Activated CD4-positive, alpha-beta memory T cell treated with anti-CD3 and anti-CD28 coated beads, Interleukin-2, amount 10 ng/mL, durations not matched to agents 7 days and 5 days (primary cell): ENCODE measurements at places on chromosomes 1 and 21.

DNA sequence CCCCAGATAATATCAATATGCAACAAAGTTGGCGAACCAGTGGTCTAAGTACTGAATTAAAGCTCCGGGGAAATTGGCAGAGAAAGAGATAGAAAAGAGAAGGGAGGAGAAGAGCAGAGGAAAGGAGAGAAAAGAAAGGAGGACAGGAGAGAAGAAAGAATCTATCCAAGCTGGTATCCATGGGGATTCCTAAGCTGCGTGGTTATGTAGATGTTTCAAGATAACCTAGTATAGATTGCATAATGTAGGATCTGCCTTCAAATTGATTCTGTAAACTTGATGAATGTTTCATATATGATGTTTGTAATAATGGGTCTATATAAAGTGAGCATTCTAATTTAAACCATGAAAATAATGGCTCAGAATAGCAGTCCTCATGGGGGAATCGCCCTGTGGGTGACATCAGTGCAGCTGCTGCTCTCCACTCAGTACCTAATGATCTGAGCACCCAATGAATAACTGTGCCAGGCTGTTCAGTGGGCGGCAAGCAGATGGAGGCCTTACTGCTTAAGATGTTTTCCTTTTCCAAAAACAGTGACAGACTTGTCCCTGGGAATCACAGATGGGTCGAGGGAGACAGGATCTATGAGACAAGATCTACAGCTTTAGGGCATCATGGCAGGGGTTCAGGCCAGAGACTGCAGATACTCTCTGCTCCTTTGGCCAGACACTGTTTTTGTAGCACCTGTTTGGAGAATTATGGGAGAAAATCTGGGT, 78.0 kb downstream of the LAMC2 start:
- no peak overlapping the region for H3K4me3 ChIP-seq
- H3K36me3 ChIP-seq: no peaks in the 10 kb centered on the region
- H3K4me1 ChIP-seq: no peaks in the 10 kb centered on the region
- DNase-seq: no peak
- no peak overlapping the region for H3K27ac ChIP-seq
- H3K27me3 ChIP-seq: peaks cover 34% of the 10 kb centered on the region

DNA sequence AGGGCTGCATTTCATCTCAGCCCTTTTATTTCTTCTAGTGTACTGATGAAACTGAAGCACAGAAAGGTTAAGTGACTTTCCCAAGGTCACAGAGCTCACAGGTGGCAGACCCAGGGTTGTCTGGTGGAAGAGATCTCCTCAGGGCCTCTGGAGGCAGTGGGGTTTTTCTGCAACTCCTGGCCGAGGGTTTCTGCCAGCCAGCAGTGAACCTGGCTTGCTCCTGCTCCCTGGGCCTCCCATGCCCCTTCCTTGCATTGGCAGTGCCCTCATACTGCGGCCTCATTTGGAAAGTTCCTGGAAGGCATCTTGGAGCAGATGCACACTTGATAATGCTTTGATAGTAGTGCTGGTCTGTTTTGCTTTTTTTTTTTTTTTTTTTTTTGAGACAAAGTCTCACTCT, 7.7 kb downstream of the GALNT2 start:
- DNase-seq: no peak
- no peak overlapping the region for H3K27ac ChIP-seq
- peaks cover 20% of the 10 kb centered on the region for H3K4me1 ChIP-seq

DNA sequence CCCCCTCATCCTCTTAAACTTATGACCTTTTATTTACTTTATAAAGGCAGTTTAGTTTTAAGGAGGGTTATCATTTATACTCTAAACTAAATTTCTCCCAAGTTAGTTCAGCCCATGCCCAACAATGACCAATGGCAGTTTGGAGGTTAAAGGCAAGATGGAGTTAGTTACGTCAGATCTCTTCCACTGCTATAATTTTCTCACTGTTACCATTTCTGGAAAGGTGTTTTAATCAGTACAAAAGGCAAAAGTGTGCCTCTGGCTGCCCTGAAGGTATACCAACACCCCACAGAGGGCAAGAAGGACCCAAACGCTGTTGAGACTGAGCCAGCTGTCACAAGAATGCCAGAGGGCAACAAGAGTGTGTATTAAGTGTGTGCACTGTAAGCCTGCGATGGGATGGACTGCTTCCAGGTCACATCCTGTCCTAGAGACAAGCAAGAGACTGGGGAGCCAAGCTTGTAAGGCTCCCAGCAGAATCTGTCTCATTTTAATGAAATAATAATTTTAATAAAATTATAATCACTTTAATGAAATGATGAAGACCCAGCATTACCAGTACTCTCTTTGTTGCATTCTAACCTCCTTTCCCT, 32.5 kb upstream of the FAM89A start:
- no peak for DNase-seq
- no peaks in the 10 kb centered on the region for H3K4me1 ChIP-seq
- H3K36me3 ChIP-seq: no peaks in the 10 kb centered on the region
- no peak overlapping the region for H3K4me3 ChIP-seq
- peaks cover 4% of the 10 kb centered on the region for H3K27me3 ChIP-seq

- H3K27ac ChIP-seq: no peak overlapping the region
- H3K4me1 ChIP-seq: peaks cover 12% of the 10 kb centered on the region
- H3K27me3 ChIP-seq: peaks cover 52% of the 10 kb centered on the region
- H3K36me3 ChIP-seq: peaks cover 5% of the 10 kb centered on the region
- no peak for DNase-seq
Measured at GRCh38 chr1:8023287-8023994, 2.7 kb downstream of the ERRFI1 start.

- no peak overlapping the region for H3K27ac ChIP-seq
- no peaks in the 10 kb centered on the region for H3K36me3 ChIP-seq
- DNase-seq: no peak
- peaks cover 9% of the 10 kb centered on the region for H3K4me1 ChIP-seq
- no peak overlapping the region for H3K4me3 ChIP-seq
- H3K27me3 ChIP-seq: no peaks in the 10 kb centered on the region
Measured at GRCh38 chr1:232558954-232559353, 71.0 kb downstream of the SIPA1L2 start.

- H3K27me3 ChIP-seq: no peaks in the 10 kb centered on the region
- no peak overlapping the region for H3K27ac ChIP-seq
- DNase-seq: peak; percentile 35
- H3K36me3 ChIP-seq: peaks cover 2% of the 10 kb centered on the region
Measured at GRCh38 chr1:193457676-193458075, 271.3 kb upstream of the B3GALT2 start.

DNA sequence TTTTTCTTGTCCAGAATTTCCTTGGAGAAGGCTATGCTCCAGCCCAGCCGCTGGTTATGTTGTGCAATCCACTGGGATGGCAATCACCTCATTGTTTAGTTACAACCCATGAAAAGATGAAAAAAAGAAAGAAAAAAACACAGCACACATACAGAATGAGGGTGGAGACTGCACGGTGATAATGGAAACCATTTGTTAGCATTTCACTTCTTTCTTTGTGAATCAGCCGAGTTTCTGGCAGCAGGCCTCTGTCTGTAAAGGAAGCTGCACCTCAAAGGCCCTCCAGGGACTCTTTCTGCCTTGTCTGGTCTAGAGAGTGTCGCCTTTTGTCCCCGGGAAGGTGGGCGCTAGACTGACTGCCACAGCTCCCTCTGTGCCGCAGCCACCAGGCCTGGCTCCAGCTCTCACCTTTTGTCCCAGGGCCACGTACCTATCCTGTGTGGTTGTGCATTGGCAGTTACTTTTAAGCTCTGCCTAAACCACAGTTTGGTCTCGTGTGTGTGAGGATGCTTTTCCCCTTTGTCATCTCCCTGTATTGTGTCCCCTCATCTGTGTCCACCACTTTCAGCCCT, 35.6 kb downstream of the NGF start:
- DNase-seq: no peak
- H3K27me3 ChIP-seq: peaks cover 13% of the 10 kb centered on the region
- no peaks in the 10 kb centered on the region for H3K4me1 ChIP-seq
- H3K4me3 ChIP-seq: no peak overlapping the region

GRCh38 chr1:92366040-92366395, 67.2 kb downstream of the RPAP2 start:
- peak overlapping the region; percentile 78 for H3K27ac ChIP-seq
- peaks cover 51% of the 10 kb centered on the region for H3K4me1 ChIP-seq
- H3K27me3 ChIP-seq: no peaks in the 10 kb centered on the region
- no peak overlapping the region for H3K4me3 ChIP-seq
- H3K36me3 ChIP-seq: peaks cover 47% of the 10 kb centered on the region

GRCh38 chr21:40658311-40658710, 188.6 kb downstream of the DSCAM start:
- H3K4me1 ChIP-seq: no peaks in the 10 kb centered on the region
- H3K36me3 ChIP-seq: no peaks in the 10 kb centered on the region
- no peak overlapping the region for H3K4me3 ChIP-seq
- H3K27me3 ChIP-seq: no peaks in the 10 kb centered on the region

DNA sequence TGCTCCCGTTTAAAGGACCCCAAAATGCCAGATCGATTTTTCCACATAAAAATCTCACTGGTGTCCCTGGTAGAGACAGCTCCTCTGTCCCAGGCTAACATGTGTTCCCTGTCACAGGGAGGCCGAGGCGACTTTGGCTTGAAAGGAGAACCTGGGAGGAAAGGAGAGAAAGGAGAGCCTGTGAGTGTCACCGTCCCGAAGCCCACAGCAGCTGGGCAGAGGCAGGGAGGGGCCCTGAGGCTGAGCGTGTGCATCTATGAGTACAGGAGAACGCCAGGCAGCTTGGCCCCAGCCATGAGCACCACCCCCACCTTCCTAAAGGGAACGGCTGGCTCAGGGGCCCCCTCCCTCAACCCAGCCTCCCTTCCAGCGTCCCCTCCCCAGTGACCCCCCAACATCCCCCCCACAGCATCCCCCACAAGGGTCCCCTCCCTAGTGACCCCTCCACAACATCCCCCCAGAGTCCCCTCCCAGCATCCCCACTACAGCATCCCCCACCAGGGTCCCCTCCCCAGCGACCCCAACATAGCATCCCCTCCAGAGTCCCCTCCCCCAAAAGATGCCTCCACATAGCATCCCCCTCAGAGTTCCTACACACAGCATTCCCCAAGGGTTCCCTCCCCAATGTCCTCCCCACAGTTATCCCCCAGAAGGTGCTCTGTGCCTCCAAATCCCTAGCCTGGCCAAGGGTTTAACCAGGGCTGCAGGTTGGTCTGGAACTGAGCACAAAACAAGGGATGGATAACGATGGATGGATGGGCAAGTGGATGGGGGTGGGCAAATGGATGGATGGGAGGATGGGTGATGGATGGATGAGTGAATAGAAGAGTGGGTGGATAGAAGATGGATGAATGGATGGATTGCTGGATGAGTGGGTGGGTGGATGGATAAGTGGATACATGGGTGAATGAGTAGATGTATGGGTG, 25.1 kb downstream of the COL6A2 start:
- H3K27ac ChIP-seq: no peak overlapping the region
- no peak for DNase-seq

DNA sequence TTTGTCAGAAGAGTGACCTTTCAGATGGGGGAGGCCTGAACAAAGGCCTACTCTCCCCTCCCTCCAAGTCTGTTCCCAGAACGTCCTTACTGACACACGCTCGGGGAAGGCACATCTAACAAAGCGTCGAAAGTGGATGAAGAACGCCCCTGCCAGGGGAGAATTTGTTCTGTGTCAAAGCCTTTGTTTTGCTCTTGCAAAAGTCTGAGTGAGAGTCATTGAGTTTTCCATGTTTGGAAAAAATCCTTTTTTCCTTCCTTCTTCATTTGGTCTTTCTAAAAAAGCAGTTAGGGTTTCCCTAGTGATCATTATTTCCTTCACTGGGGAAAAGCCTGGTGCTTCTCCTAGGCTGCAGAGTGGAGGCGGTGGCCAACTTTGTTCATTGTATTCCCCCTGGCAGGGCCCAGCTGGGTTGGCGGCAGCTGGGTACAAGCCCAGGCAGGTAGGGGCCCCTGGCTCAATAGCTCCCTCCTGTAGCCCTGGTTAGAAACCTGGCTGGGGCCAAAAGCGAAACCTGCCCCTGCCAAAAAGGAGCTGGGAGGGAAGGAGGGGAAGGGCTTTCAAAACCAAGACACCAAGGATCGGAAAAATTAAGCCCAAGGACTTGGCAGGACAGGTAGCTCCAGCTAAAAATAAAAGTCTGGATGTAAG, 81.1 kb downstream of the ITPKB start:
- no peak overlapping the region for H3K27ac ChIP-seq
- no peak for DNase-seq
- peaks cover 10% of the 10 kb centered on the region for H3K36me3 ChIP-seq
- no peaks in the 10 kb centered on the region for H3K27me3 ChIP-seq

GRCh38 chr21:16711757-16712156, 801.1 kb upstream of the CXADR start:
- H3K27me3 ChIP-seq: no peaks in the 10 kb centered on the region
- no peaks in the 10 kb centered on the region for H3K4me1 ChIP-seq
- H3K4me3 ChIP-seq: no peak overlapping the region
- no peaks in the 10 kb centered on the region for H3K36me3 ChIP-seq
- no peak for DNase-seq

GRCh38 chr1:69673321-69673720, 105.6 kb downstream of the LRRC7 start:
- H3K27ac ChIP-seq: no peak overlapping the region
- no peak overlapping the region for H3K4me3 ChIP-seq
- no peaks in the 10 kb centered on the region for H3K4me1 ChIP-seq

DNA sequence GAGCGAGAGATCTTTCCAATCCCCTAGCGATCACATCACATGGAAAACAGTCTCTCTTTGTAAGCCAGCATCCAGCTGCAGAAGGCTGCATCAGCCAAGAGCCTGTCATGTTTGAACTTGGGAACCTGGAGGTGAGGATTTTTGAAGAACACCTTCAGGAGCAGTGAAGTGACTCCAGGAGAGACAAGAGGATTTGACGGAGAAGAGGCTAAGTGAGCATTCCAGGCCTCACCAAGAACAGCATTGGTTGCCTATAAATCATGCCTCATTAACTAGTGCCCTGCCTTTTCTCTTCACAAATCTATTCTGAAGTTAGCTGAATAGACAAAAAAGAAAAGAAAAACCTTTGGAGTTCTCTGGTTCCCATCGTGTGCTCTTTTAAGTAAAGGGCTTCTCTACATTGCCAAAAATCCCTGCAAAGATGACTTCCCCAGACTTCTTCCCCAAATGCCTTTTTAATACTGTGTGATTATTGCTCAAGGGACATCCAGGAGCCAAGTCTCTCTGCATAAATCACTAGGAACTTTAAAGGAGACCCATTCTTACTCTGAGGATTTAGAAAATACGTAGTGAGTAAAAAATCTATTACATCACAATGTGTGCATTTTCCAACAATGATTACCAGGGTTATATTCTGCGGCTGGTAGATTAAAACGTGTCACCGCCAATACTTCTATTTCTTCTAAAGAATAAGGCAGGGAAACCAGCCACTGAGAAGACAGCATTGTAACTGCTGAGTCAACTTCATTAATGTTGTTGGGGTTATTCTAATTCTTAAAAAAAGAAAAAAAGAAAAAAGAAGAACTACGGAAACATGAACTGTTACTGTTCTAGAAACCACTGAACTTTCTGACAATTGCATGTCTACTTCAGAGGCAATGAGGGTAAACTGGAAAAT, 95.2 kb downstream of the KIF14 start:
- H3K27ac ChIP-seq: no peak overlapping the region
- DNase-seq: no peak
- H3K4me3 ChIP-seq: no peak overlapping the region
- H3K27me3 ChIP-seq: peaks cover 6% of the 10 kb centered on the region
- no peaks in the 10 kb centered on the region for H3K36me3 ChIP-seq

DNA sequence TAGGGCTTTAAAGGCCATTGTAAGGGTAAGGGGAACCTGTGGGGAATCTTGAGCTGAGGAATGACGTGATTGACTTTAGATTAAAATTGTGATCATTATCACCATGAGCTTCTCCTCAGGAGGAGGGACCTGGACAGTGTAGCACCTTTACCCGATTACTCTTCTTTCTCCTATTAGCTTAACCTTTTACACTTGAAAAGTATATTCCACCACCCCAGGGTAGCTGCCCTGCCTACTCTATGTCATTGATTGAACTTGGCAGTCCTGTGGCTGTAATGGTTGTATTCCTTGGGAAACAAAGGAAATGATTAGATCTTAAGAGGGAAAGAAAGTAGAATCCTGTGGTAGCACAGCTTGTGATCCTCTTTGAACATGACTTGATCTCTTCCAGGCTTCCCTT, 47.7 kb downstream of the CACHD1 start:
- no peak overlapping the region for H3K27ac ChIP-seq
- no peak for DNase-seq
- no peaks in the 10 kb centered on the region for H3K4me1 ChIP-seq
